ENCODE measurements at places on chromosomes 2 and 18.

DNA sequence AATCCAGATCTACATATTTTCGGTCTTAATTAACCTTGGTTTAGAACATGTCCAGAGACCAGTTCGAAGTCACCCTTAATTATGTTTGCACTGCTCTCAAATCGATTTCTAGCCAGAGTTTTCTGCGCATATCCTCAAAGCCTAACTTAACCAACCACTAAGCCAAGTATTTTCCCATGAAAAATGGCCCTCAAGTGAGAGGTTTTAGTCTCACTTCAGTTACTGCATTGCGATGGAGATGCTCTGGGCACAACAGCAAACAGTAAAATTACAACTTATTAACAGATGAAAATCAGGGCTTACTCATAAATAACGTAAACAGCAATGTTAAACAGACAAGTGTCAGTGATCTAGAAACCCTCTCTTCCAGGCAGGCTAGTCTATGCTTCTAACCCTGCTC, 4.5 kb downstream of the RTN4 start:
- DNase-seq: no peak

DNA sequence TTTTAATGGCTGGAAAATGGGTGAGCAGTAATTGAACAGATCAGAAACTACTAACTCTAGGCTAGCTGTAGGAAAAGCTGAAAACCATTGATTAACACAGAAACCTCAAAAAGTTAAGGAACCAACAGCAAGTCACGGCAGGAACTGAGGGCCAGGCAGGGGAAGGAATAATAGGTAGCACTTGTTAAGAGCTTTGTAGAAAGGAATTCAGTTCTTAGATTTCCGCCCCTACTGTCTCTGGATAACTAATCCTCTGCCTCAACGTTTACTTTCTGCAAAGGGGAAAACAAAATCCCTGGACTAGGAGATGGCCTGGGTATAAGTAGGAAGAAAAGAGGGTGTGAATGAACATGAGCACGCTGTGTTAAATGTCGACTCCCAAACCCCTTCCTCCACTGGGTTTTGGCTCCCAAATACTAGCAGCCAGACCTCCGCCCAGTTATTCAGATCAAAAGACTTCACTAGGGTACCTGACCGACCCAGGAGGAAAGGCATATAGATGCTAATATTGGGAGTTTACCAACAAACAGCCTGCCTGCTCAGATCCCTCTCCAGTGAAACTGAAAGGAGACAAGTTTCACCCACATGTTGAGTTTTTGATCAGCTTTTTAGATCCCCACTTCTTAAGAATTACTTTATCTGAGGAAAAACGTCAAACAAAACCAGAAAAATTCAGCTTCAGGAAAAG, 12.4 kb downstream of the SMAD2 start:
- DNase-seq: no peak

- DNase-seq: no peak
Measured at GRCh38 chr18:46291149-46291548, 187.0 kb downstream of the HAUS1 start.

DNA sequence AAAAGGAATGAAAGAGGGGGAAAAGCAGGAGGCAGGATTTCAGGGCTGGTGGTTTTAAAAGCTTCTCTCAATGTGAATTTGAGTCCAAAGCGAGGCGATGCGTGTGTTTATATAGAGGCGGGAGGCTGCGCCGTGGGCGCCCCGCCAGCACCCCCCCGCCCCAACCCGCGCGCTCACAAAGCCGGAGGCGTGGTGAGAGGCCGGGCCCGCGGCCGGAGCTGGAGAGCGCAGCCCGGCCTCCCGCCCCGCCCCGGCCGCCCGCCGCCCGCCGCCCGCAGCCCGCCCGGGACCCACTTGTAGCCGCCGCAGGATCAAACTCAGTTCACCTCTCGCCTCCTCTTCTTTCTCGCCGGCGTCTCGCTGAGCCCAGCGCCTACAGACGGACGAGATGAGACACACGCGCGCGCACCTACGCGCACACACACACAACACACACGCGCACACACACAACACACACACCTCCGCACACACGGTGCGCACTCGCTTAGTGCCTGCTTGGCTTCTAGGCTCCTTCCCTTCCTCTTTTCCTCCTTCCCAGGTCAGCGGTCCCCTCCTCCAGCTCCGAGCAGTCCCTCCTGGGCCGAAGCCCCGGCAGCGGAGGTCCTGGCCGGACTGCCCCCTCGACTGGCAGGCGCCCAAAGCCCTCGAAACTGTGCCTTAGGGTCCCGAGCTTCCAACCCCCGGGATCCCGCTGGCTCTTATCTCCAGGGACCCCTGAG, 1.3 kb upstream of the CYP26B1 start:
- DNase-seq: no peak

GRCh38 chr2:239322416-239323086, 78.3 kb downstream of the HDAC4 start:
- DNase-seq: no peak

DNA sequence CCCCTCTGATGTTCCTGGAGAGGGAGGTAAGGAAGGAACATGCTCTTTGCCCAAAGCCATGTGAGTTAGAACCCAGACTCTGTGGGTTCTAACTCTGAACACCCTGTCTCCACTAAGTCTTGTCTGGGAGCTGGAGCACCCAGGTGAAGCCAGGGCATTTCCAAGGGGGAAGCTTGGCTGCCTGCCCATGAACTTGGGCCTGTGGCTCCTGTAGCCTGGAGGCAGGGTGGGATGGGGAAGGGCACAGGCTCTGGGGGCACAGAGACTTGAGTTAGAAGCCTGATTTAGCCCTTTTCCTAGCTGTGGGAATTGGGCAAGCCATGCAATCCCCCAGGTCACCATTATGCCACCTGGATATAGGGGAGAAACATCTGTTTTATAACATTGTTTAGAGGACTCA, 65.2 kb downstream of the LBH start:
- no peak for DNase-seq

GRCh38 chr18:37853706-37854105, 288.1 kb upstream of the CELF4 start:
- DNase-seq: no peak

- peak; percentile 66 for DNase-seq
Measured at GRCh38 chr2:119218478-119219064, 5.1 kb upstream of the STEAP3 start.

DNA sequence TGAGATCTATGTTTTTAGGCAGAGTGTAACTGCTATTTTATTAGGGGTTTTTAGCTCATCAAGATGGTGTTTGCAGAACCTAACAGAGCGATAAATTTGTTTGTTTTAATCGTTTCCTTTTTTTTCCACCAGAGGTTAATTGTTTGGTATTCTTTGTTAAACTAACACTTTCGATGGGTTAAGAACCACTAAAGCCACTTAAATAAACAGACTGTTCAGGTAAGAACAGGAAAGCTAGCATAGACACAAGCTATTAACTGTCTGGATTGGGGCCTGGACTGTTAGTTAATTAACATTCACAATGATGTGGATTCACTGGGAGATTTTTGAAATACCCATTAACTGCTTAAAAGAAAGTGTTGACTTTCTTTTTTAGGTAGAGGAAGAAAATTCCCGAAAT, 209.0 kb upstream of the COPS8 start:
- DNase-seq: peak; percentile 46

- no peak for DNase-seq
Measured at GRCh38 chr2:197972061-197972460, 167.7 kb downstream of the PLCL1 start.

DNA sequence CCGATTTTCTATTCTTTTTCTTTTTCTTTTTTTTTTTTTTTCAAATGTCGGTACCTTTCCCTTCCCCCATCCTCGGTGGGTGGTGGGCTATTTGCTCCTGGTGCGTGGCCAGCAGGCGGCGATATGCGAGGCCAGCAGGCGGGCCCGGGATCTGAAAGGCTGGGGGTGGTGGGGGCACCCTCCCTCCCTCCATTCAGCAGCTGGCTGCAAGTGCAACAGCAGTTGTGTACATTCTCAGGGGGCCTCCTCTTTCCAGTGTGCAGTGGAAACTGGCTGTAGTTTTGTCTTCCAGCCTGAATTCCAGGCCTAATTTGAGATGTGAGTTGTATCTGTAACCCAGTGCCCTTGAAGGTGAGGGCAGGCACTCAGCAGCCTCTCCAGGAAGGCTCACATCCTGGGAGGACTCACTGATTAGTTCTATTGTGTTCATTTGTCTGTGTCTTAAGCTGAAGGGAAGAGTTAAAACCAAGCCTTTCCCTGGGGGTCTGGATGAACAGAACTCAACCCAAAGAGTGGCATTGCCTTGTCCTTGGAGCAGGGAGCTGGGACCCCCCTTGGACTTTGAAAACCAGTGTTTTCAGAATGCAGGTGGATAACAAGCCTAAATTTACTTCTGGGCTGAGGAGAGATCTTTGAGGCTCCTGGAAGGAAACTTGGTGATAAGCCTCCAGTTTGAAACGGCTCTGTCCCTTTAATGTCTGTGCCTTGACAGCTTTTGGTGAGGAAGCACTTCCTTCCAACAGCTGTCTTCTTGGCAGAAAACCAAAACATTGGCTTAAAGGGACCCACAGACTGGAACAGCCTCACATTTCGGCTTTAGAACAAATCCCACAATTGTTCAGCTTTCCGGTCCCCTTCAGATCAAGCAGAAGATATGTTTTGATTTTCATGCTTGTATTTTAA, 3.3 kb downstream of the MYCN start:
- no peak for DNase-seq
